NB4 (cell line): ENCODE measurements at places on chromosomes 3 and 15.

- DNase-seq = no peak
Measured at GRCh38 chr15:48603123-48603500, 42.4 kb downstream of the FBN1 start.

DNA sequence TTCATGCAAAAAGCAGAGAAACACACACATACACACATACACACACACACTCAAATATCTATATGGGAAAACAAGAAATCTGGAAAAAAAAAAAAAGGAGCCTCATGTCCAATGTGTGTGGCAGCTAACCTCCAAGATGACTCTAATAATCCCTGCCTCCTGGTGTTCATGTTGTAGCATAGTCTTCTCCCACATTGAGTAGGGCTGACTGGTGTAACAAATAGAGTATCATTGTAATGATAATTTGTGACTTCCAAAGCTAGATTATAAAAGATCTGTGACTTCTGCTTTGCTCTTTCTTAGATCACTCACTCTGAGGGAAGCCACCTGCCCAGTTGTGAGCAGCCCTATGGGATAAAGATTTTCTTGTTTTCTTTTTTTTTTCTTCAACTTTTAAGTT, 130.9 kb upstream of the TNIK start:
- no peak for DNase-seq

- DNase-seq = no peak
Measured at GRCh38 chr3:31625358-31625757, 92.6 kb downstream of the STT3B start.

GRCh38 chr15:49715211-49715610, 94.4 kb downstream of the DTWD1 start:
- DNase-seq = no peak

DNA sequence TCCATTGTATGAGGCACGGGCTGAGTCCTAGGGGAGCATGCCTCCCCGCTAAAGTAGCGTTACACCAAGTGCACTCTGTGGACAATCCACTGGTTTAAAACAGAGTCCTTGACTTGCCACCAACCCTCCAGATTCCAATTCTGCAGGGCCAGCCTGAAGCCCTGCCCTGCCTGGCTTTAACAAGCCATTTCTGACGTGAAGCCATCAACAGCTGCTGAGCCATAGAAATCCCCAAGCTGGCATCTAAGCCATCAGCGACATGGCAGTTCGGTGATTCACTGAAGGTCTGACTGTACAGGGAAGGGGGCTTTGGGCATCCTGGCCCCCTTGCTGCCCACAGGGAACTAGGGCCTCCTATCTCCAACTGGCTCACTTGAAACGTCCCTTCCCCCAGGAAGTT, 265.7 kb downstream of the UACA start:
- DNase-seq = no peak
